ENCODE measurements at places on chromosomes 1 and 21.

- DNase-seq: no peak
Measured at GRCh38 chr1:192726820-192727504, 81.9 kb upstream of the RGS2 start.

DNA sequence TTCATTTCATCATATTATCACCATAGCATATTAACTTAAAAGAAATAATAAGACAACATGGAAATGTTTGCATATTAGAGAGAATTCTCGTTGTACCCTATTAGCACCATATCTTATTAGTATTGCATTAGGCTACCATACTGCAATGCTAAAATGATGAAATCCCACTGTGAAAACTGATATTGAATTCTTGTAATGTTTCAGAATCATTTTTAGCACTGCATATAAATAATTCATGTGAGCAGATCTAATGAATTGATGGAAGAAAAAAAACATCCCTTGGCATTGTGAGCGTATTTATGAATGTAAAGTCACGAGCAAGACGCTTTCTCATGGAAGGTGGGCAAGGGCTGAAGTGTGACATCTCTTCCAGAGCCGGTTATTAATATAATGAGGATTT, 257.1 kb upstream of the PTBP2 start:
- DNase-seq: no peak

DNA sequence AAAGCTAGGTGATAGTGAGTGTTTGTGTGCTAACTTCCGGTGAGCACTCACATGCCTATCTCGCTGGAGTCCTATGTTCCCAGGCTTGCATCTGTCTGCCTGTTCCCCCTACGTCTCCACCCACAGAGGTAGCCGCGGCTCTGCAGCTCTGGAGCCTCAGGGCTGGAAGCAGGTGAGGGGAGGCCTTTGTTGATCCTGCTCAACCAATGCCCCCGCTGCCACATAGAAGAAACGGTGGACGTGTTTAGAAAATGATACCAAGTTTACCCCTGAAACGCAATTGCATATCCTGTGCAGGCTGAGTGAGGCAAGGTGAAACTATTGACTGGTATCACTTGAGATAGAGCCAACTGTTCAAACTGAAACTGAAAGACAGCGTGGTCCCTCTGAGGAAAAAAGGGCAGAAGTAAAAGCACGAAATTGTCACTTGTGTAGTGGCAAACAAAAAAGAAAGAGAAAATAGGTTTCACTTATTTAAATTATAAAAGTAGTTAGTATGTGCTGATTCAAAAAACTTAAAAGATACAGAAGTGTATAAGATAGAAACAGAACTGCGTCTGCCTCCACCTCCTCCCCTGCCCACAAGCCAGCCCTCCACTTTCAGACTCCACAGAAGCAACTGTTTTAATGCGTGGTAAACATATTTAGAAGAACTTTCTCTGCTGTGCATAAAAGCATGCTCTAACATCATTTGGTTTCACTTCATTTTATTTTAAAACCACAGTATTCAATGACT, 38.6 kb upstream of the ETS2 start:
- peak; percentile 21 for DNase-seq

DNA sequence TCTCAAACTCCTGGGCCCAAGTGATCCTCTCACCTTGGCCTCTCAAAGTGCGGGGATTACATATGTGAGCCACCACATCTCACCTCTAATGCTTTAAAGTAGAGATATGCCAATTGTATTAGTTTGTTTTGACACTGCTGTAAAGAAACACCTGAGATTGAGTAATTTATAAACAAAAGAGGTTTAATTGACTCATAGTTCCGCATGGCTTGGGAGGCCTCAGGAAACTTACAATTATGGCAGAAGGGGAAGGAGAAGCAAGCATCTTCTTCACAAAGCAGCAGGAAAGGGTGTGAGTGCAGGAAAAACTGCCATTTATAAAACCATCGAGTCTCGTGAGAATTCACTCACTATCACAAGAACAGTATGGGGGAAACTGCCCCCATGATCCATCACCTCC, 3.5 kb upstream of the MYCL start:
- DNase-seq: no peak

GRCh38 chr1:104878203-104878909, 1128.7 kb downstream of the AMY1C start:
- no peak for DNase-seq

Data from stimulated activated CD4-positive, alpha-beta T cell treated with anti-CD3 and anti-CD28 coated beads, Interleukin-1b, Interleukin-23, amount 100 ng/mL, for 1 hour (primary cell).